ENCODE measurements at places on chromosomes 2 and 18.

GRCh38 chr2:240440704-240441320 is 5.3 kb downstream of the GPC1 start:
- DNase-seq, result no peak

GRCh38 chr2:198036029-198036879 is 231.9 kb downstream of the PLCL1 start:
- DNase-seq, result no peak

- DNase-seq, result no peak
Observed at GRCh38 chr2:40752796-40753195, 300.9 kb upstream of the SLC8A1 start.

GRCh38 chr18:24185805-24186204 is 46.9 kb downstream of the CABYR start:
- no peak for DNase-seq

- DNase-seq, result peak; percentile 22
Observed at GRCh38 chr18:9103376-9103873, 926 bp downstream of the NDUFV2 start.

GRCh38 chr2:147161746-147162145 is 683.1 kb upstream of the ACVR2A start:
- no peak for DNase-seq

DNA sequence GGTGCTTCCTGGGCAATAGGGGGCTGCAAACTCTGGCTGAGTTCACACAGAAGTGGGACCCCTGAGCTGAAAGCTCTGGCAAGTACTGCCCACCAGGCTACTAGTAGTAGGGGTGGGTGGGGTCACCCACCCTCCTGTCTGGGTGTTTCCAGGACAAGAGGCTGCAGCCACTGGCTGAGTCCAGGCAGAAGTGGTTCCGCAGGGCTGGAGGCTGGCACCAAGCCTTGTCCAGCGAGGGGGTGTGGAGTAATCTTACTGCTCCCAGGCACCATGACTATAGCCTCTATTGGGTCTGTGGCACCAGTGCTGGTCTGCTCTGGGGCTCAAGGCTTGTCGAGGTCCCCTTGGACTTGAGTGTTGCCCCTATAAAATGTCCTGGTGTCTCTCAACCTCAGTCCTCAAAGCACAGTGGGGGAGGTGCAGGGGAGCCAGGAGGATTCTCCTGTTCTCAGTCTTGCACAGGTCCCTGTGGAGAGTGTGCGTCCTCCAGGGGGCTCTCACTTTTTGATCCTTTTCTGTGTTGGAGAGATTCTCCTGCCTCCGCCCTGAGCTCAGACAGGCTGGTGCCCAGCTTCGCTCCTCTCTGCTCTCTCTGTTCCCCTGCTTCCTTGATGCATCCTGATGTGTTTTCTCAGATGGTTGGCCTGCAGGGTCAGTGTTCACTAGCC is 48.1 kb downstream of the NUP35 start:
- no peak for DNase-seq

DNA sequence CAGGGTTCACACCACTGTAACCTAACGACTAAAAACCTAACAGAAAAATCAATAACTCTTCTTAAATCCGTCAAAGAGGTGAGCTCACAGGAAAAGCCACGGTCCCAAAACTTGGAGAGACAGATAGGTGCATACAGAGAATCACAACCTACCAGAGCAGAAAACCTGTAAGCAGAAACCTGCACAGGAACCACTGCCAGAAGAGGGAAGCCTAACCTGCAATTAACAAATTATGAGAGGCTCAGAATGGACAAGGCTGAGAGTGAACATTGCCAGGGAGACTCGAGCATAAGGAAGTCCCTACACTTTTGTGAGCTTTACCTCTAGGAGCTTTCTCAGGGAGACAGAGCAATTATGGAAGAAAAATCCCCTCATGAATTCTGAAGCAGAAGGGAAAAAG is 156.2 kb upstream of the NETO1 start:
- DNase-seq, result no peak
